ENCODE measurements at places on chromosomes 7 and 10.

- no peak for DNase-seq
These were observed 146.3 kb downstream of the SEMA3E start for GRCh38 chr7:83502636-83503035.

DNA sequence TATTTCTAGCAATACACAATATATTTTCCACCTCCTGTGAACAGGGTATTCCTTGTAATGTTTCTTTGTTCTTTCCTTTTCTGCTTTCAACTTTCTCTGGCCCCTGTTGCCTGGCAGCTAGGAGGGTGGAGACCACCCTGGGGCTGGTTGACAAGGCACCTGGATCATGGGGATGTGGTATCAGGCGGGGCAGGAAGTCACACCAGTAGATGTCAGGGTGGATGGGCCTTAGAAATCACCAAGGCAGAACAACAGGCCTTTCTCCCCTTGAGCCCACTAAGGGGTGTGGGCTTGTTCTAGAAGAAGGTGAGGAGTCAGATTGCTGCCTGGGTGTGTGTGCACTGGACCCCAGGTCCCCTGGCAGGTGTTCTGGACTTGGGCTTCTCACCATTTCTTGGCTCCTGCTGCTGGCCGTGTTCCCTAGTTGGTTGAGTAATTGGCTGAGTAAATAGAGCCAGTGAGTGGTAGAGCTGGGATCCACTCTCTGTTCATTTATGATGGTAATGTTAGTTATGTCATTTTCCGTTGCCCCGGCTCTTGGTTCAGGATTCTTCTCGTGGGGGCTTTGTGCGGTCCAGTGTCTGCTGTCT lies 24.9 kb downstream of the ZNF783 start:
- no peak for DNase-seq

GRCh38 chr10:82041018-82041417 lies 166.0 kb downstream of the NRG3 start:
- DNase-seq, result no peak

DNA sequence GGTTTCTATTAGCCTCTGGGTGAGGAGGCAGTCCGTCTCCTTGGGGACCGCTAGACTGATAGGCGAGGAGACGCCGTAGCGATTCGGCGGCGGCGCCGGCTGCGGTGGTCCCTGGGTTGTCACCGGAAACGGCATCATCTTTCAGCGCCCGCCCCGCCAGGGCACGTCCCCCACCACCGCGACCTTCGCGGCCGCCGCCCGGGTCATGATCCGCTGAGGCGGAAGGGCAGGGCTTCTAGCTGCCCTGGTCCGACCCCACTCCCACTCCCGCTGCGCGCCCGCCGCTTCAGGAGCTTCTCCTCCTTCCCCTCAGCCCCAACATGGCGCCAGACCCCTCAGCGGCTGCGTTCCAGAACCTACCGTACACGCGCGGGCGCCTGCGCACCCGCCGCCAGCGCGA lies at the start of gene PAPOLB:
PAPOLB (minus strand) TSS at position 358 of the 400 bp plus-strand sequence; CDS start at position 138, 220 bp downstream.
- DNase-seq, result no peak

- peak; percentile 44 for DNase-seq
These were observed 755 bp downstream of the HOXA13 start for GRCh38 chr7:27198871-27199801.

GRCh38 chr7:74216361-74216761 lies 6.6 kb downstream of the LAT2 start:
- no peak for DNase-seq

DNA sequence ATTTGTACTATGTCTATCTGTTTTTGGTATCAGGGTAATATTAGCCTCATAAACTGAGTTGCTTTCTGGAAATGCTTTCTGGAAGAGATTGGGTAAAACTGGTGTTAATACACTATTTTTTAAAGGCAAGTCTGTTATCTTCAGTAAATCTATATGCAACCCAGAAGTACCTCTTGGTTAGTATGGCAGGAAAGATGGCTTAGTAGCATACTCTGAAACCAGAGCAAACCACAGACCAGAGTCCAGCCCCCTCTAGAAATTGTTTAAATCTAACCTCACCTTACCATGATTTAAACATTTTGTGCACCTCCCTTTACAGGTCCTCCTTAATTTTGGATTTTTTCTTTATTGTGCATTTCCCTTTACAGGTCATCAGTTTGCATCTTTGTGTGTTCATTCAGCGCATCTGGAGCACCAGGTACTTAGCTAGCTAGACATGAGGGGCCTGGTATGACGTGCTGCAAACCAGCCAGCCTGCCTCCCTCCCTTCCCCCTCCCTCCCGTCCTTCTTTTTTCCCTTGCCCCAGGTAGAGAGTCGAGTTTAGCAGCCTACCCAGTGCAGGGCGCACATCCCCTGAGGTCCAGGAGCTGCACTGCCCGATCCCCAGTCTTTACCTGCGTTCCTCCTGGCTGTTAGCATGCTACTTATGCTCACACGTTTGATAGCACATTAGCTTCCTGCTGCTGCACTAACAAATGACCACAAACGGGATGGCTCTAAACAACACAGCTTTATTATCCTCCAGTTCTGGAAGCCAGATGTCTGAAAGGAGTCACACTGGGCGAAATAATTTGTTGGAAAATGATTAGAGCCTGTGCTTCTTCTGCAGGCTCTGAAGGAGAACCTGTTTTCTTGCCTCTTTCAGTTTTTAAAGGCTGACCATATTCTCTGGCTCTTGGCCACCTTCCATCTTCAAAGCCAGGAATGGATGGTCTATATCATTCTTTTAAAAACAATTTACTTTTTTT lies 299.9 kb upstream of the HABP2 start:
- DNase-seq, result peak; percentile 53

DNA sequence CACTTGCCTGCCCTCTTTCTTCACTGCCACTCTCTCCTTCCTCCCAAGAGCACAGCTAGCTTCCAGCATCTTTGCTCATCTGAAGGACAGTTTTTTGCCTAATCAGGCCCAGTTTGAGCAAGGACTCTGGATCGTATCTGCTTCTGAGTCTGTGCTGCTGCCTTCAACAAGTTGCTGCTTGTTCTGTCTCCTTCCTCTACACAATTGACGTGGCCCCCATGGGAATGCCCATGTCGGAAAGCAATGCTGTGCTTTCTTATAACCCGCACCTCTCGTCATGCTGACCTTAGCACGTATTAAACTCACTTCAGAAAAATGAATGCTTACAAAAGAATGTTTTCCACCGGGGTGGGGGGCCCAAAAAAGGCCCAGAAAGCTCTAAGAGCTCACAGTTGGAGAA lies 324.7 kb upstream of the C7orf33 start:
- DNase-seq, result no peak

- no peak for DNase-seq
These were observed 268.6 kb downstream of the SDK1 start for GRCh38 chr7:3569643-3570042.

GRCh38 chr10:123967626-123968243 lies 76.1 kb upstream of the CPXM2 start:
- peak; percentile 54 for DNase-seq

DNA sequence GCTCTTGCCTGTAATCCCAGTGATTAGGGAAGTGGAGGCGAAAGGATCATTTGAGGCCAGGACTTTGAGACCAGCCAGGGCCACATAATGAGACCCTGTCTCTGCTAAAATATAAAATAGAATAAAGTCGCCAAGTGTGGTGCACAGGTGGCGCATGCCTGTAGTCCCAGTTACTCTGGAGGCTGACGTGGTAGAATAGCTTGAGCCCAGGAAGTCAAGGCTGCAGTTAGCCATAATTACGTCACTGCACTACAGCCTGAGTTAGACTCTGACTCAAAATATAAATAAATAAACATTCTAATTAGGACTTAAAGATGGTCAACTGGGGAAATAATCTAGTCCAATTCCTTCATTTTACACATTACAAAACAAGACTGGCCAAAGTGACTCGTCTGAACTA lies 768 bp downstream of the CHCHD2 start:
- DNase-seq, result peak; percentile 74

DNA sequence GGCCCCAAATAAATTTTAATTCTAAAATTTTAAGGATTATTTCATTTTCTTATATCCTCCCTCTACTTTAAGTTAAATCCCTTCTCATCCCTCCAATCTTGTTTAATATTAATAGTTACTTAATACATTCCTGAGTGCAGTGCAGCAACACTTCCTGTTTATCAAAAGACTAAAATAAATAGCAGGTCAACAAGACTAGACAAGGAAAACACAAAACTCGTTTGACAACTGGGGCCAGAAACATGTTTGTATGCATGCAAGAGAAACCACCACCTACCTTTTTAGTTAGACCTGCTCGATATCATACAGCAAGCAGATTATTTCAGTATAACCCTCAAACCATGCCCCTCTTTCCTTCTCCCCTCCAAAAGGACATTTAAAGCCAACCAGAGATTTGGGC lies 95.8 kb downstream of the PARD3 start:
- no peak for DNase-seq

- no peak for DNase-seq
These were observed 60.3 kb downstream of the NEUROG3 start for GRCh38 chr10:69512901-69513300.

GRCh38 chr10:128007971-128008370 lies 101.1 kb downstream of the PTPRE start:
- DNase-seq, result no peak

GRCh38 chr7:142668495-142668894 lies 80.8 kb upstream of the PRSS1 start:
- DNase-seq, result peak; percentile 34

GRCh38 chr7:76077435-76077834 lies 29.5 kb downstream of the MDH2 start:
- DNase-seq, result no peak

DNA sequence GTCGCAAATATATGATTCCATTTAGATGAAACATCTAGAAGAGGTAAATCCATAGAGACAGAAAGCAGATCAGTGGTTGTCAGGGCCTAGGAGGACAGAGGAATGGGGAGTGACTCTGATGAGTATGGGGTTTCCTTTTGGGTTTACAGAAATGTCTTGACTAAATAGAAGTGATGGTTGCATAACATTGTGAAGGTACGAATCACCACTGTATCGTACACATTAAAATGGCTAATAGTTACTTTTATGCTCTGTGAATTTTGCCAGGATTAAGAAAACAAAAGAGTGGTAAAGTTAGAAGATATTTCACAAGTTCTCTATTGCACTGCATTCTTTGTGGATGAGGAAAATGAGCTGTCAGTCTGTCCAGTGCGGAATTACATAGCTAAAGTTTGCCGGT lies 407.4 kb downstream of the KCNMA1 start:
- DNase-seq, result no peak

DNA sequence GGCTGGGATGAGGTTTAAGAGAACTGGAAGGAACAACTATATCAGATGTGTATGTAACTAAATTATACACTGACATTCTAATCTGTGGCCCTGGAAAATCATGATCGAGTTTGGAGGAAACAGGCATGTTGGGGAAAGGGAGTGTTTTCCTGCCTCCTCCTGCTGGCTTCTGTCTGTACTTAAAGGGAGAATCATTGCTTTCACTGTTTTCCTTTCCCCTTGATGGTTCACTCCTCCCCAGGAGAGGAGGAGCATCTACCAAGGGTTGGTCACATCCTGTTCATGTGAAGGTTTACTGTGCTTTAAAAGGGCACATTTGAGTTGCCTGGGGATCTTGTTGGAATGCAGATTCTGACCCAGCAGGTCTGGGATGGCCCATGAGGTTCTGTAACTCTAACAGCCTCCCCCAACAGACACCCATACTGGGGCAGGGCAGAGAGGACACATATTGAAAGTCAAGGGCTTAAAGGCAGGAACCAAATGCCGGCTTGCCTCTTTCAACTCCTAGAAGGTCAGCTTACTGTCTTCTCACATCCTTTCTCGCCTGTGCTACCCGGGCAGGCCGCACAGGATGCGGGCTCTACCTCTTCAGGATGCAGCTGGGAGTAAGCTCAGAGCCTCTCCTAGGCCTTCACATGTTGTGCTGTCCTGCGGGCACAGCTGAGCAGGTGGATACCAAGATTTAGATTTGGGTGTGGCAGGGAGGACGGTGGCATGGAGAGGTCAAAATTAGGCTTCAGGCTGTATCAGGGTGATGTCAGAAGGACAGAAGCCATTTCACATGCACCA lies 694.8 kb downstream of the KCNMA1 start:
- DNase-seq, result no peak

GRCh38 chr7:111089822-111090426 lies 1.0 kb upstream of the LRRN3 start:
- DNase-seq, result peak; percentile 69

- DNase-seq, result peak; percentile 13
These were observed 23.5 kb upstream of the C1QL3 start for GRCh38 chr10:16545116-16545736.

DNA sequence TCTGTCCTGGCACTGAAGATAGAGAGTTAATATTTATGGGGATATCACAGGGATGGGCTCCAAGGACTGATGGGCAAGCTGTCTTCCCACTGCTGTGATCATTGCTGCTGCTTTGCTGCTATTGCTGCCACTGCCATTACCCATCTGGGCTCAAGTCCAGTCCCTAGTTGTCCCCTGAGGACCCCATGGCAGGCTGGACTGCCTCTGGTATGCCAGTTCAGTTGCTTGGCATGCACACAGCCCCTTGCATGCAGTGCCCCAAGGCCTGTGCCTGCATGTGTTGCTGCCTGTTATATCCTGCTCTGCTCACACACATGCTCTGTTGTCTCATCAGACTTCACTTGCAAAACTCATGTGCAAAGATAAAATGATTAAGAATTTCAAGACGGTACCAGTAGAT lies 109.5 kb downstream of the ADRA2A start:
- peak; percentile 83 for DNase-seq

GRCh38 chr7:49703881-49704280 lies 69.6 kb upstream of the VWC2 start:
- DNase-seq, result no peak

DNA sequence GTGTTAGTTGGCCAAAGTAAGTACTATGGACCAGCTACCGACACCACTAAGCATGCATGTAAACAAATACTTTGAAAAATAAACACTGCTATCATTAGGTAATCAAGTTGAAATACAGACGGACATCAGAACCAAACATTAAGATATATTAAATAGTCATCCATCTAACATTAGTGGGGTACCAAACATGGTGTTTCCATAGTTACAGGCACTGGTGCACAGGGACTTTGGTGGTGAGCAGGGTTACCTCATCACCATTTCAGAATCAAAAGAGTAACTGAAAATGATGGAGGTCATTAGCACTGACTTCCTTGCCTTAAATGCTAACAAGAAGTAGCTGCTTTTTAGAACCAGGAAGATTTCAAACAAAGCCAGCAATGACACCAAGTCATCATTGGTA lies 23.9 kb downstream of the EBLN1 start:
- no peak for DNase-seq

DNA sequence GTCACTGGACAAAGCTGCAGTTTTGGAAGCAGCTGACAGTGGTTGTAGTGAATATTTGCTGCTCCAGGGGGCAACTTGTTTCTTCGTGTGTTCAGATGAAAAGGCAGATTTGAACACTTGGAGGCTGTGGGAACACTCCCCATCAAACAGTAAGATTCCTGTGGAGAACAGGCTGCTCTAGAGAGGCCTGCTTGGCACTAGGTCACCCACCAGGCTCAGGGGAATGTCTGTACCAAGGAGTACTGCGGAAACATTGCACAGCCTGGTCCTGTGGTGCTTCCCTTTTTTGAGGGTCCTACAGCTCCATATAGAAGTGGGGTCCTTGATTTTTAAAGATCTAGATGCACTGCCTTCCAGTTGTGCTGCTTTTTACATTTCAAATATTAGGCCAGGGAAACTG lies 97.5 kb downstream of the CXCL12 start:
- no peak for DNase-seq

- DNase-seq, result no peak
These were observed 75.1 kb downstream of the EXOC6 start for GRCh38 chr10:92923416-92923815.
